CD4-positive, alpha-beta T cell treated with Interleukin-2 at 100 ng/mL for 4 hours (primary cell): ENCODE measurements at places on chromosomes 6 and 20.

GRCh38 chr6:169566319-169566718, 135.5 kb downstream of the WDR27 start:
- no peak for DNase-seq

GRCh38 chr6:14932485-14933182, 313.2 kb upstream of the JARID2 start:
- no peak for DNase-seq

DNA sequence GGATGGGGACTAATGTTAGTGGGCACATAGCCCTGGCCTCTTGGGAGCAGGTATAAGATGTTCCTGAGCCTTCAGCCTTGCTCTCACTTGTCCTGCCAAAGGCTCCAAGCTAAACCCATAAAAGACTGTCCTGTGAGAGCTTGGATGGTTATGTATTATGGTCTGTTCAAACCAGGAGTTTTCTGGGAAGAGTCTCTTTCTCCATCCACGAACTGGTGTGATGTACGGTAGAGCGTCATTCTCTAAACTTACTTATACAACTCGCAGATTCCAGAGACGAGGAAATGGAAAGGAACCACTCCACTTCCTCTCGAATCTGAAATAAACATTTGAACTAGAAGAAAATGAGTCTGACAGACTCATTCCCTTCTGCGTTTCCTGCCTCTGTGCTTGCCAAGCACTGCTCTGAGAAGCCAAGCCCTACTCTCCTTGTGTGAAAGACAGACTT, 5.3 kb downstream of the SOBP start:
- no peak for DNase-seq

- DNase-seq = no peak
Observed at GRCh38 chr20:36369739-36370138, 63.6 kb downstream of the DLGAP4 start.

DNA sequence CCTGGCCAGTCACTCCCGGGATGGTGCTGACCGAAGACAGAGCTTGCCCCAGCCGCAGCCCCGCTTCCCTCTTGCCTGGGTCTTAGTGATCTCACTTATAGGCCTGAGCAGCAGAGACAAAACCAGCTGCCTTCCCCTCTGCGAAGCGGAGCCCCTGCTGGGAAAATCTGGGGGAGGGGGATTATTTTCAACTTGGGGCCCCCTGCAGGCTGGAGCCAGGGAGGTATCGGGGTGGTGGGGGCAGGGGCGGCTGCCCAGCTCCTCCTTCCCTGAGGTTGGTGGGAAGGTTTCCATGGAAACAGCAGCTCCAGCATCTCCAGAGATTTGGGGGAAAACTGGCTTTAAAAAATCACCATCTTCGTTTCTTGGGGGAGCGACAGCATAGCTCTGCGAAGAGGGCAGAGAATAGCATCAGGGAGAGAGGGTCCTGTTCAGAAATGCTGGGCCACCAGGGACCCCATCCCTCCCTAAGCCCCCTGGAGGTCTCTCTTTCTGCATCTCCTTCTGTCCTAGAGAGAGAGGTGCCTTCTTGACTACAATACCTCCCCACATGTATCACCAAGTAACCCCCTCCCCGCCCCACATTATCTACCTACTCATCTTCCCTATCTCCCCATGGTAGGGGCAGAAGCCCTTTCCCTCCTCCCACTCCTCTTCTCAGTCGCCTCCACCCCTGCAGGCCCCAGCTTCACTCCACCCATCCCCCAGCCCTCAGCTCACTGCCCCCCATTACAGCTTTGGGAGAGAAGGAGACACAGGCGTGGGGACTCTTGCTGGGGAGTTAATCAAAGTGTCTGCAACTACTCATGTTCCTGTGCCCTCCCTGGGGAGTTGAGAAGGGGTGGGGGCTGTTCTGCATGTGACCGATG, 88.4 kb upstream of the CCDC167 start:
- DNase-seq = no peak

DNA sequence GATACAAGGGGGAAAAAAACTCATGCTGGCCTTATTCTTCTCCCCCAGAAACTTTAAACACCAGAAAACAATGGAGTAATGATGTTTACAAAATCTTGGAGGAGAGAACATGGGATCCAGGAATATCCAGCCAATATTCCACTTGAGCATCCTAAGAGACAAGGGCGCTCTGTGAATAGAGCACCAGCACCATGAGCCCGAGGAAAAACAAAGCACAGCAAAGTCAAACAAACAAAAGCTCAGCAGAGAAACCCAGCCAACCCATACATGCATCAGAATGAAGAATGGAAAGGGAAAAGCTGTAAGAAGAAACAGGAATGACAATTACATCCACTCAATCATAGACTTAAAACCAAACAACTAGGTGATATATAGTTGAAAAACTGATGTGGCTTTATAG, 4.6 kb upstream of the NAA20 start:
- DNase-seq = no peak

GRCh38 chr6:17416806-17417205, 23.4 kb downstream of the CAP2 start:
- no peak for DNase-seq

DNA sequence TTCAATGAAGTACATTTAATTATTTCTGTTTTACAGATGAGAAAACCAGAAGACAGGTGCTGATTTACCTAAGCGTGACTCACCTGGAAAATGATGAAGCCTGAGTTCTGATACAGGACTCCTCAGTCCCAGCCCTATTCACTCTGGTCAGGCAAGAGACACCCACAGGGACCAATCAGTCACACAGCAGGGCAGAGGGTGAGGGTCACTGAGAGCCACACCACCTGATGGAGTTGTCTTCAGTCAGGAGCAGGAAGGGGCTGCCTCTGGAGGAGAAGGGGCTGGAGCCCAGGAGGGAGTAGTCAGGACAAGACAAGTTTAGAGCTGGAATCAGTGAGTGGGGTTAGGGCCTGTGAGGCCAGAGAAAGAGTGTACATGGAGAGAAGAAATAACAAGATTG, 251.2 kb upstream of the MOCS1 start:
- no peak for DNase-seq

DNA sequence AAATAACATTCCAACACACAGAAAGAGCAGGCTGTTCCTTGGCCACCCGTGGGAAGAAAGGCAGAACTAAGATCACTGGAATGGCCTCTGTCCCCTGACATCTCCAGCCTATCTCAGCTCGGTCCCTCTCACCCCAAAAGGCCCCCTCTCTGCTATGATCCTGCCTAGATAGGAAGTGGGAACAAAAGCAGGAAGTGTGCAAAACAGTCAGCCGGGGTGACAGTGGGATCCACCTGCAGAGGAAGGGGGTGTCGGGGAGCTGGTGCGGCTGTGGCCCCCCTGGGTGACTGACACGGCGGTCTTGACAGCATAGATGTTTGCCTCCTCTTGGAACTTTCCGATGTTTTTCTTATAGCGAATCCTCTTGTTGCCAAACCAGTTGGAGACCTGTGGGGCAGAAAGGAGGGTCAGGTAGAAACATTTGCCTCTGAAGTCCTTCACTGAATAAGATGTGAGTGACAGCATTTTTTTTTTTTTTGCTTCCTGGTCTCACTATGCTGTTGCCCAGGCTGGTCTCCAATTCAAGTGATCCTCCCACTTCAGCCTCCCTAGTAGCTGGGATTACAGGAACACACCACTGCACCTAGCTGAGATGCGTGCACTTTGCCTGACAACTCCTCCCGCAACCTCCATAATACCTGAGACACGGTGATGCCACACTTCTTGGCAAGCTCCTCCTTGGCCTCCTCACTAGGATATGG, 2.8 kb downstream of the PBX2 start:
- no peak for DNase-seq

DNA sequence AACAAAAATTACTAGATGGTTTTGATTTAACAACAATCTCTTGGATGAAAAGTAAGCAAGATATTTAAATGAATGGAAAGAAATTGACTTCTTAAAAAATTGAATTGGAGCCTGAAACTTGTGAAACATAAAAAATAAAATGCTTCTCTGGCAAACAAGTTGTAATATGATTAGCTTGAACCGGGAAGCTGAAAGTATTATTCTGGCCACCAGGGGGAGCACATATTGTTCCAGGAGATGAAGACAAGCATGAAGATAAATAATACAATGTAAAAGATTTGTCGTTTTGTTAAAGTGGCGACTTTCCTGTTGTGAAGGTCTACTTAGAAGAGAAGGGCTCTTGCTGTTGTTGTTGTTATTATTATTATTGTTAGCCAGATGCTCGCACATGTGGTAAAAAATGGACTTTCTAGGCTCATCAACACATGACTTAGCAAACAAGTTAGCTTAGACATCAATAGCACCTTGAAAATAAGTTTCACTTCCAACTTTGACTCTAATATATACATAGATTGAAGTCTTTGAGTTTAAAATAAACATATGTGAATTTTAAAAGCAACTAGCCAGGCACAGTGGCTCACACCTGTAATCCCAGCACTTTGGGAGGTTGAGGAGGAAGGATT, 14.2 kb downstream of the PAX1 start:
- DNase-seq = peak; percentile 32

GRCh38 chr20:48635791-48636267, 192.0 kb downstream of the PREX1 start:
- DNase-seq = peak; percentile 62
